ENCODE measurements at places on chromosomes 1 and 21.
A peak's percentile ranks its signal among the peaks of the same experiment; 100 is the strongest.

DNA sequence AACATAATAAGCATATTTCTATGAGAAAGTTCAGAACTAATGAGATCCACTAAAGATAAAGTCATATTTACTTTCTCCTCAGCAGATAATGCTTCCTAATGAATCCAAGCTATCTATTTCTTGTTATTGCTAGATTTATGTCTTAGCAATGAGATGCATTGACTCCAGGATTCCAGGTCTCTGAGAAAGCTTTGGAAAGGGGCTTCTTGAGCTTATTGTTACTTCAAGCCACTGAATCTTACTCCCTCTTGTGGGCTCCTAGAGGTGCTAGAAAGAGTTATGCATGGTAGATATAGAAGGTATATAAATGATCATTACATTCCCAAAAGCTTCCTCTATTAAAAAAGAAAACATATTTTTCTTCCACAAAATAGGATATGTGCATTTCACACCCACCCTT is 246.4 kb upstream of the ADAMTS5 start:
- DNase-seq: no peak

- no peak for DNase-seq
Observed at GRCh38 chr1:8955406-8955805, 9.7 kb downstream of the CA6 start.

DNA sequence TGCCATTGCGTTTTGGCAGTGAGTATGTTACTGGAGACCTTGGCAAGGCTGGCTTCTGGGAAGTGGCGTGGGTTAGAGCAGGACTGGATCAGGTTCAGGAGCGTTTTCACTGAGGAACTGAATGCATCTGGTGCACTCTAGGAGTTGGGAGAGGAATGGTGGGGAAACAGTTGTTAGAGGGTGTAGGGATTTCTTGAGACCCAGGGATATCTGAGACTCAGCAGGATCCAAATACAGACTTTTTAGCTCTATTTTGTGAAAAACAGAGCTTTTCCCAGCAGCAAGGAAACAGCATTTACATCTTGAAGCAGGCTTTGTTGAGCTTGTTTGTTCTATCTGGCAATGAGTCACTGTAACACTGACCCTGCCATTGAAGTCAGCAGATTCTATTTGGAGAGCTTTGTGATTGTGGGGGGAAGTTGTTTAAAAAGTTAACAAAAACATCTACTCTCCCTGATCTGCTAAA is 56.9 kb upstream of the NRIP1 start:
- no peak for DNase-seq

- no peak for DNase-seq
Observed at GRCh38 chr1:210743038-210743437, 390.9 kb downstream of the KCNH1 start.

DNA sequence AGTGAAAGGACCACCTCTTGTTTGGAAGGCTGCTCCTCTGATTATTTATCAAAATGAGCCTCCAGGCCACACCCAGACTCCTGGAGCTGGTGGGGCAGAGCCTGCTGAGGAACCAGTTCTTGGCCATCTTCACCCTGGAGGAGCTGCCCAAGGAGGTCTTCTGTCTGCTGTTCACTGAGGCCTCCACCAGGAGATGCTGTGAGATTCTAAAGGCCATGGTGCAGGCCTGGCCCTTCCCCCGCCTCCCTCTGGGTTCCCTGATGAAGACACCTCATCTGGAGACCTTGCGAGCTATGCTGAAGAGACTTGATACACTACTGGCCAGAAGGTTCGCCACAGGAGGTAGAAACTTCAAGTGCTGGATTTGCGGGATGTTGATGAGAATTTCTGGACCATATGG is 61.7 kb upstream of the GJA8 start:
- DNase-seq: no peak

GRCh38 chr21:36510911-36511310 is 31.0 kb upstream of the CLDN14 start:
- DNase-seq: no peak

- no peak for DNase-seq
Observed at GRCh38 chr21:46149205-46149901, 6.0 kb downstream of the FTCD start.

GRCh38 chr1:3857791-3858129 is 484 bp downstream of the DFFB start:
- DNase-seq: no peak

DNA sequence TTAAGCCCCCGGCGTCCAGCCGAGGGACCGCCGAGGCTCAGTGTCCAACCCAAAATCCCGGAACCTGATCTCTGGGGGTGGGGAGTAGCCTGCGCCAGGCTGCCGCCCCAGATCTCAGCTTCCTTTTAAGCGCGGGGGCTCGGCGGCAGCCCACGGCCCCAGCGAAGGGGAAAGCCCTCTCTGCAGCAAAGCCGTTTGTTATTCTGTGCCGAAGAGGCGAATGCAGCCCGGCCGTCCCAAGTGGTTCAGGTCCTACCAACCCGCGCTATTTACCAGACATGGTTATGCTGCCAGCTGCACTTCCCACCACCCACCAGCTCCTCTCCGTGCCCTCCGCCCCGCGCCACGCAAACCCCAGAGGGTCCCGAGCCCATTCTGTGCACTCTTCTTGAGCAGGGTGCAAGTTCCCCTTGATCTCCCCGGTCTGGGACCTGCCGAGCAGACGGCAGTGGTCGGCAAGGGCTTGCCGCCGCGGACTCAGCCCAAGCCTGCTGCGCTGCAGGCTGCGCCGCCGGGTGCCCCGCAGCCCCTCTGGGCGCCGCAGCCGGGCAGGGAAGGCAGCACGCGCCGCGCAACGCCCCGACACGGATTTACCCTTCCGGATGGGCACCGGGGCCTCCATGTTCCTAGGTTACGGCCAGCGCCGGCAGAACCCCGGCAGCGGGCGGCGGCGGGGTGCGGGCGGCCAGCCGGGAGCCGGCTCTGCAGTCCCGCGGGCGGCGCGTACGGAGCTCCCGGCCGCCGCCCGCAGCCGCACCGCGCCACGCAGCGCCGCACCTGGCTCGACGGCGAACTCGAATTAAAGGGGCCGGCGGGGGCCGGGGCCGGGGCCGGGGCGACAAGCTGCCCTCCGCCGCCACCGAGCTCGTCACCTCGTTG is 738 bp upstream of the KCNA2 start:
- no peak for DNase-seq

- DNase-seq: peak; percentile 46
Observed at GRCh38 chr1:15740924-15741850, 1.1 kb upstream of the TMEM82 start.

All from T follicular helper cell (primary cell).